ENCODE measurements at places on chromosomes 12 and 14. TPM values are rescaled to one million over a fixed set of nuclear protein-coding genes. Genes with fewer than 3 reads are reported as not detected.

Gene WDR89
- total RNA-seq: 4.8 TPM

DNA sequence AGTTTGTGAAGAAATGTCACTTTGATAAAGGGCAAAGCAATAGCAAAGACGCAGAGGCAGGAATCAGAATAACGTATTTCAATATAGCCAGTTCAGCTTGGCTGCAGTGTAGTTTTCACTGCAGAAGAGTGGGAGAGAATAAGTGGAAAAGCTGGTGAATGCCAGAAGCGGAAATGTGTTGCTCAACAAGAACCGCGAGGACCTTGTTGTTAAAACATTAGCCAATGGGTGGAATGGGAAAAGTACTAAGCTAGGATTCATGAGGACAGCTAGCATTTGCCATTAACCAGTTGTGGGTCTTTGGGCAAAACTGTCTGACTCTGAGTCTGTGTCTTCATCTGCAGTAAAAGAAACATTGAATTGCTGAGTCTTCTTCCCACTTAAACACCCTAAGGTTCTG, 292.9 kb upstream of the GRIP1 start:
- no peak for DNase-seq

DNA sequence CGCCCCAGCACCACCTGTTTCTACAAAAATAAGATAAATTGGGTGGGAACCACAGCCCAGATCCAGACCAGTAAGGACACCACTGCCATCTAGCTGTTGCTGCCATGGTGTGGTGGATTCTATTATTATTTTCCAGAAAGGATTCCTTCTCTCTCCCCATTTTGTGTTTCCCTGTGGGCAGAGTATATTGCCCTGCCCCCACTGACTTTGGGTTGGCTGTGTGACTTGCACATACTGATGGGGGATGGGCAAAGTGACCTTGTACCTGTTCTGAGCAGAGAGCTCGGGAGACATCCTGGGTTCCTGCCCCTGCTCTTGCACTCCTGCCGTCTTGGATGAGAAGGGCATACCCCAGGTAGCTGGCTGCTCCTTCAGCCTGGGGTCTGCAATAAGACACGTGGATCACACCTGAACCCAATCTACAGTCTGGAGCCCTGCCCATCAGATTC, 24.3 kb downstream of the MOAP1 start:
- DNase-seq: peak; percentile 31

GRCh38 chr12:77999074-77999715, 168.5 kb downstream of the NAV3 start:
- no peak for DNase-seq

GRCh38 chr14:20295067-20295466, 10.7 kb downstream of the TTC5 start:
- DNase-seq: no peak

Gene ZNF385A
- 4.6 TPM for total RNA-seq

- no peak for DNase-seq
Observed at GRCh38 chr14:55536204-55536708, 43.8 kb upstream of the KTN1 start.

Gene MSI1
- not detected for total RNA-seq

Gene SALL2
- 7.0 TPM for total RNA-seq

DNA sequence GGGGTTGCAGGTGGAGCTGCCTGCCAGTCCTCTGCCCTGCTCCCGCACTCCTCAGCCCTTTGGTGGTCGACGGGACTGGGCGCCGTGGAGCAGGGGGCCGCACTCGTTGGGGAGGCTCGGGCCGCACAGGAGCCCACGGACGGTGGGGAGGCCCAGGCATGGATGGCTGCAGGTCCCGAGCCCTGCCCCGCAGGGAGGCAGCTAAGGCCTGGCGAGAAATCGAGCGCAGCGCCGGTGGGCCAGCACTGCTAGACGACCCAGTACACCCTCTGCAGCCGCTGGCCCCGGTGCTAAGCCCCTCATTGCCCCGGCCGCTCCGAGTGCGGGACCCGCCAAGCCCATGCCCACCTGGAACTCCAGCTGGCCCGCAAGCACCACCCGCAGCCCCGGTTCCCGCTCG, 221.8 kb downstream of the BTG1 start:
- no peak for DNase-seq
